Renal cortical epithelial cell (primary cell): ENCODE measurements at places on chromosomes 11 and 22. TPM values are rescaled to one million over a fixed set of nuclear protein-coding genes. Genes with fewer than 3 reads are reported as not detected.

The BIK gene
- 1.8 and 45.0 TPM in 2 replicates for total RNA-seq

The GAL gene
- total RNA-seq, result 0.87 TPM in 1 of 2 replicates, not detected in the other

GRCh38 chr11:87484566-87484965, 446.8 kb downstream of the TMEM135 start:
- no peak for DNase-seq

- DNase-seq, result no peak
Measured at GRCh38 chr22:27111796-27112672, 454.6 kb downstream of the MIAT start.
